Fibroblast of skin of back (primary cell): ENCODE measurements at places on chromosomes 6 and 20.

DNA sequence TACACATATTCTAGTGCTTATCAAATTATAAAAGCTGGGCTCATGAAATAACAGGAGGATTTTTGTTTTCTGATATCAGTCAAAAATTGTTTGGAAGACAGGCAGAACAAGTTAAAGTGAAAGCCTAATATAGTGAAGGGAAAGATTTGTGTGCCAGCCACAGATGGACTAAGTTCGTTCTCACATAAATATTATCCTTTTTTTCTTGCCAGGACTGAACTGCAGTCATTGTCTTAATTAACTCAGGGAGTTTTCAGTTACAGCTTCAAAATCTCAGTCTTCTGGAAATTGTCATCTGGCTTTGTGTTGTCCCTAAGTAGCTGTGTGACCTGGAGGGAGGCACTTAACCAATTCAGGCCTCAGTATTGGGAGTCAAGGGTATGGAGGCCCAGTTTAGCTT, 40.7 kb downstream of the PLCB4 start:
- no peak for DNase-seq

GRCh38 chr6:24546439-24546838, 51.7 kb downstream of the ALDH5A1 start:
- DNase-seq, result no peak

- peak; percentile 87 for DNase-seq
Observed at GRCh38 chr6:149840345-149841075, 23.6 kb downstream of the LRP11 start.

DNA sequence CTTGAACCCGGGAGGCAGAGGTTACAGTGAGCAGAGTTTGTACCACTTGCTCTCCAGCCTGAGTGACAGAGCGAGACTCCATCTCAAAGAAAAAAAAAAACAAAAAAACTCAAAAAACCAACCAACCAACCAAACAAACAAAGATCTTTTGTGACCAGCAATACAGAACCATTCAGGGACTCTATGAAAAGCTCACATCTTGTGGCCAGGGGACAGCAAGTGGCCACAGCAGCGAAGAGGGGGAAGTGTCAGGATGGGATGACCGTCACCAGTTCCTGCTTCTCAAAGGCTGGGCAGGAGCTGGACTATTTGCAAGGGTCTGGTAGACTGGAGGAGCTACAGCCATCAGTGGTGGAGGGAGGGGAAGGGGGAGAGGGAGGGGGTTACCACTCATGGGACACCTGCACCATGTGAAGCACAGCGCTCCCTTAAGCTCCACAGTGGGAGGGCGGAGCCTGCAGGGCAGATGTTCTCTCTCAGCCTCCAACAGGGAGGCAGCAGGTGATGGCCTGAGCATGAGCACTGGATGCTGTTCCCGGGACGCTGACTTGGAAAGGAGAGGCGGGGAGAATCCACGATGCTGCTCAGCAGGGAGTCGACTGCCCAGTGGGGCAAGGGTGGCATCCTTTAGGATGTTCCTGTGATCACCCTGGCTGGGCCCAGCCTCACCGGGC, 19.7 kb upstream of the ULBP3 start:
- DNase-seq, result no peak

DNA sequence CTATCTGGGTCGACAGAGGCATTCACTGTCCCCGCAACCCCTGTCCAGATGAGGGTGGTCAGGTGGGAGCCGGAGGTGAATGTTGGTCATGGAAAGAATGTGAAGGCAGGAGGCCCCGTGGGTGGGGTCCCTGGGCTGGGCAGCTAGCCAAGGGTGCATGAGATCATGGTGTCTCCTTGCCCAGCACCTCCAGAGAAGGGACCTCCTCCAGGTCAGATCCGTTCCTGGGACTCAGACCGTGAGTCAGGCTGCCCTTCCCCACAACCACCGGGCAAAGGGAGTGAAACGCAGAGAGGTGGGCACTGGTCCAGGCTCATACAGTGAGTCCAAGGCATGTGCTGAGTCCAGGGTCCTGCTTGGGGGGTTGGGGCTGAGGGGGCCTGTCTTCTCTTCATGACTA, 3.5 kb downstream of the FOXS1 start:
- DNase-seq, result peak; percentile 89

- no peak for DNase-seq
Observed at GRCh38 chr20:32149566-32150170, 40.2 kb downstream of the TM9SF4 start.

- no peak for DNase-seq
Observed at GRCh38 chr20:33568378-33568777, 78.5 kb downstream of the CBFA2T2 start.

DNA sequence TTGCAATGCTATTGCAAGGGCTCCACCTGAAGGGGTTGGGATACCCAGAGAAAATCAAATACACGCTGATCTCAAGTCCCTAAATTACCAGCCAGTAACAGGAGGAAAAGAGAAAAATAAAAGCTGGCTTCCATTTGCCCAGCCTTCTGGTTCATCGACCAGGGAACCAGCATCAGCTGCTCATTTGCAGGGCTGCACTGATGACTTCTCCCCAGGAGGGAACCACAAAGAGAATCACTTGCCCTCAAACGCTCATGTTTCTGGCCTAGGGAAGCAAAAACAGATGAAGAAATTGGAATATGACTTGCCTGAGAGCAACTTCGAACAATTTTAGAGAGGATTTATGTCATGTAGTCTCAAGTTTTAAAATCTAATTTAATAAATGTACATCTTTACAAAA, 119.7 kb downstream of the SH3BGRL2 start:
- peak; percentile 30 for DNase-seq

GRCh38 chr20:35325401-35325800, 33.2 kb upstream of the FAM83C start:
- DNase-seq, result no peak

- peak; percentile 9 for DNase-seq
Observed at GRCh38 chr6:7919871-7920270, 9.3 kb upstream of the TXNDC5 start.

- no peak for DNase-seq
Observed at GRCh38 chr20:37622728-37623127, 71.1 kb upstream of the CTNNBL1 start.

DNA sequence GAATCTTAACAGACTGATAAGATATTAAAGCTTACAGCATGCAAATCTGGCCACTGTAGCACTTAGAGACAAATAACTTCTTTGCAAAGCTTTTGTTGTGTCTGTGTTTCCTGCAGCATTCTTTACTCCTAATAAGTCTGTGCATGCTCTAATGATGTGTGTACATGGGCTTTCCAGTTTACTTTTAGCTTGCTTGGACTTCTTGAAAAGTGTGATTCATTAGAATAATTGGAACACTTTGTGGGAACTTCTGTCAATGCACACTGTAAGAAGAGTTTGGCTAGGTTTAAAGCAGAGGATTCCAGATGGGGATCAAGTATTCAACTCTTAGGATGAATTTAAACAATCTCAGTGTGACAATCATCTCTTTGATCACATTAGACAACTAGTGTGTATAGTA, 22.1 kb upstream of the TINAG start:
- no peak for DNase-seq

GRCh38 chr6:7910298-7910653, 312 bp downstream of the TXNDC5 start:
- DNase-seq, result no peak

DNA sequence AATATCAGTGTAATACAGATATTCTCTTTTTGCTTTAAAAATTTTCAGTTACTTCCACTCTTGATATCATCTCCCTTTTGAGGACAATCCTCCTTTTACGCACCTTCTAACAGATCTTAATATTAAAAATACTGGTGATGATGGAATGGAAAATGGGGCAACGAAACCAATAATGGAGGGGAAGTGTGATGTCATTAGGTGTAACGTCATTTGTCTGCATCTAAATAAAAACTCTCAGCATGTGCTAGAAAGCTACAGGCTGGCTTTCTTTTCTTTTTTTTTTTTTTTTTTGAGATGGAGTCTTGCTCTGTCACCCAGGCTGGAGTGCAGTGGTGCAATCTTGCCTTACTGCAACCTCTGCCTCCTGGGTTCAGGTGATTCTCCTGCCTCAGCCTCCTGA, 66.5 kb downstream of the IYD start:
- DNase-seq, result no peak

GRCh38 chr6:17501442-17501841, 98.7 kb upstream of the FAM8A1 start:
- no peak for DNase-seq

- DNase-seq, result no peak
Observed at GRCh38 chr6:166614589-166614988, 12.5 kb downstream of the RPS6KA2 start.

DNA sequence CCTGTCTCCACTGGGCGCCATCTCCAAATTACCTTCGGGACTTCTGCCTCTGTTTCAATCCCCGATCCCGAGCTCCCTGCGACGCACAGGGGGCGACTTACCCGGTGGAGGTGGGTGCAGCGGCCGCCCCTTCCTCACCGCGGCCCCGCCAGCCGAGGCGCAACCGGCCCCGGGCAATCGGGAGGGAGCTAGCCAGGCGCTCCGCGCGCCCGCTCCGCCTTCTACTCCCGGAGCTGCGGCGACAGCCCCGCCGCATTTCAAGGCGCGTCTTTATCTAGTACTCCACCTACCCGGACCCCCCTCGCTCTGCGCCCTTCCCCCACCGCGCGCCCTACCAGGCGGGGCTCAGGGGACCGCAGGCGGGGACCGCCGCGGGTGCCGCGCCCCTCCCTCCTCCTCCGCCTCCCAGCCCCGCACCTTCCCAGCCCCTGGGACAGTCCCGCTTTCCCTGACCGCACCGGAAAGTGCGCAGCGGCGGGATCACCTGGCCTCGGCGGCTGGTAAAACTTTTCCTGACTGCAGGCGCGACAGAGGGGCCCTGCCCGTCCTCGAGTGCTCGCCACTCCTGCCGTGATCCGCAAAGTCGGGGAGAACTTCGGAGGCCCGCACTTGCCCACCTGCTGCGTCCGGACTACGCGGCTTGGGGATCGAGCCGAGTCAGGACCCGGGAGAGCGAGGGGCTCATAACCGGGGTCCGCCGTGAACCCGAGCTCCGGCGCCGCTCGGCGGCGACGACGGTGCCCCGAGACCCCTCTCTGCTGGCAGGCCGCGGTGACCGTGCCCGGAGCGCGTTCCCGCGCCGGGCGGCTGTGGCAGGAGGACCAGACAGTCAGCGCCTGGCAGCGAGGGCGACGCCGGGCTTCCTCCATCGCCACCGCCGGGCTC, 8.0 kb upstream of the NKX2-2 start:
- DNase-seq, result no peak

DNA sequence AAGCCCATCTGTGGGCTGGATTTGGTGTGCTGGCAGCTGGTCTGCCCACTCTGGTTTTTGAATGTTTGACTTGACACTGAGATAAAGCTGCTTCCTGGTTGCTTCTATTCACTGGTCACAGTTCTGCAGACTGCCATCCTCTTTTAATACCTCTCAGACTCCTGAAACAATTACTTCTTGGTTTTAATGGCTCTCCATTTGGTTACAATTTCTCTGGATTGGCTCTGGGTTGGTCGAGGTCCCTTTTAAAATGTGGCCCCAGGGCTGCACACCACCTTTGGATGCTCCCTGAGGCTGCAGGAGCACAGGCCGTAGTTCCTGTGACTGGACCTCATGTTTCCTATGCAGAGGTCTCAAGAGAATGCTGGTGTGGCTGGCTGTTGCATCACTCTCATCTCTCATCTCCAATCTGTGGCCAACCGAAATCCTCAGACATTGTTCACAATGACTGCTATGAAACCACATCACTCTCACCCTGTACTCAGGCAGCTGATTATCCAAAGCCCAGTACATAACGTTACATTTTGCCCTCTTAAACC, 98.5 kb downstream of the INSM1 start:
- peak; percentile 55 for DNase-seq

DNA sequence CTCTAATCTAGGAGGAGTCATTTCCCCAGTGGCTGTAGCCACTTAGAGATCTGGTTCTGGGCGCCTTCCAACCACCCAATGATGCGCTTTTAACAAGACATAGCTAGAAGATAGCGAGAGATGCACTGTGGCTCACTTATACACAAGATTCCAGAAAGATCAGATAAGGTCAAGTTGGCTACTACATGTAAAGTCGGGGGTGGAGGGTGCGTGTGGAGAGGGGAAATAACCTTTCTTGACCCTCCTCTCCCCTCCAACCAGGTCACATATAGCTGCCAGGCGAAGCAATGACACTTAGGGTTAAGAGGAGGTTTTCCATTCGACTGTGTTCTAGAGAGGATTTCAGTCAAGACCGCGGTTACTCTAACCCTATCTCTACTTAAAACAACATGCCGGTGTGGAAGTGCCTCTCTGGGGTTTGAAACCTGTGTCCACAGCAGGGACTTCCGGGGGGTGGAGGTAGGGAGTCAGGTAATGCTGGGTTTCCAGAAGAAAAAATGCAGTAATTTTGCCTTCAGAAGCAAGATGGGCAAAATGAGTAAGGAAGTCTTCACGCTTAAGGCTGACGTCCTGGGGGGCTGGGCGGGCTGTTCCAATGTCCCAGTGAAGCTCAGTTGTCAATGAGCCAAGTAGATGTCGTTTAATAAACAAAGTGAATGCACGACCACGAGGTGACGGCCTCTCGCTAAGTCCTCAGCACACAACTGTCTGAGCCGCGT, 1.8 kb upstream of the SIM1 start:
- no peak for DNase-seq

GRCh38 chr6:119352001-119352400, 2.4 kb upstream of the MAN1A1 start:
- DNase-seq, result no peak

DNA sequence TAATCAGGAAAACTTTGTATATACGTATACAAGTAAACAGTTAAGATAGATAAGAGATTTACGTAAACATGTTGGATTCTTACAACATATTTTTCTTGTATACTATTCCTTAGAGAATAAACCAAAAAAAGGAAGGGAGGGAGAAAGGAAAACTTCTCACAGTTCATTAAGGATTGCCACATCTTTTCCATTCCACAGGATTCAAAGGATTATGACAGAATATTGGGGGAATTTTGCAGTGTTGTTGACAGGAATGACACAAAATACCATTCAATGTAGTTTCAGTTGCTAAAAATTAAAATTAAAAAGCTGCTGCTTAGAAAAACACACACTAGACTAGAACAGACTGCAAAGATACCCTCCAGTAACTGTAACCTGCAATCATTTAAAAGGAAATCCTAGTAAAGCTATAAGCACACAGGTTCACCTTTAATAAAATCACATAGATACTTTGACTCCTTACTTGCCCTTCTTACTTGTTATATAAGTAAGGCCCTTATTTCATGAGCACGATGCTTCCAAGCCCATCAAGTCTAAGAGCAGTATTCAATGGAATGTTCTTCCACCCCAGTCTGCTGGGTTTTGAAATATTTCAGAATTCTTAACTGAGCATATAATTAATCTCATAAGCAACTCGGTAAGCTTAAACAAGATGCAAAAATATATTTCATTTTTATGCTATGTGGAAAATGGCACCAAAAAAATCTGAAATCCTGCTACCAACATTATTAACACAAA, 107.8 kb downstream of the SMLR1 start:
- DNase-seq, result peak; percentile 68
